CD4-positive, CD25-positive, alpha-beta regulatory T cell (primary cell): ENCODE measurements at places on chromosomes 5 and 9. TPM values are rescaled to one million over a fixed set of nuclear protein-coding genes. Genes with fewer than 3 reads are reported as not detected.

The PCDHGC5 gene
- polyA plus RNA-seq, result not detected

The HDHD3 gene
- 46.3 TPM for polyA plus RNA-seq

The C5orf58 gene
- polyA plus RNA-seq, result 0.54 TPM

The PCSK1 gene
- not detected for polyA plus RNA-seq

- DNase-seq, result no peak
Measured at GRCh38 chr9:85716031-85716877, 25.5 kb downstream of the AGTPBP1 start.
